ENCODE measurements at places on chromosomes 11 and 22.

GRCh38 chr22:19691007-19691720 is 23.1 kb upstream of the SEPTIN5 start:
- no peak for DNase-seq

- no peak for DNase-seq
Measured at GRCh38 chr11:16891964-16892363, 122.2 kb downstream of the PLEKHA7 start.

DNA sequence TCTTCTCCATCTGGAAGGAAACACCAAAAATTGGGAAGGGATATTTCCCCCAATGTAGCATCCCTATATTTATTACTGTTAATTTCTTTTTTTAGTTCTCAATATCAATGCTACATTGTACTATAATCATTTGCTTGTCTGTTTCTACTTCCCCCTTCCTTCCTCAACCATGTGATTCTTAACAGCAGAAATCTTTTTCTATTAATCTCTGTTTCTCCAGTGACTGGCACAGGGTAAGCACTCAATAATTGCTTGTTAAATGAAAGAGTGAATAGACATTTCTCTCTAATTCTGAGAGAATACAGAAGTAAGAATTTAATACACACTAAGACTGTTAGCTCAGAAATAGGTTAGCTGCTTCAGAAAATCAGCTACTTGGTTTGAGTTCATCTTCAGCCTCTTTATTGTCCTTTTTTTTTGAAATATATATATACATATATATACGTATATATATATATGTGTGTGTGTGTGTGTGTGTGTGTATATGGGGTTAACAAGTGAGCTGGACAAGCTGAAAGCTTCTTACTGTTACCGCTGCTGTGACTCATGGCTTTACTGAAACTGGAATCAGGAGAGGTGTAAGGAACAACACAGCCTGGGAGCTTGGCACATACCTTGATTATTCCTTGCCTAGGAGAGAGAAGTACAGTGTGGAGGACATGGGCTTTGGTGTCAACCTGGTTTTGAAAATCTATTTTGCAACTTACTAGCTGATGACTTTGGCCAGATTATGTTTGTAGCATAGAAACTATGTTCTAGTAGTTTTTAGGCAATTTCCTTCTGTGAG is 26.2 kb upstream of the PDE3B start:
- no peak for DNase-seq

DNA sequence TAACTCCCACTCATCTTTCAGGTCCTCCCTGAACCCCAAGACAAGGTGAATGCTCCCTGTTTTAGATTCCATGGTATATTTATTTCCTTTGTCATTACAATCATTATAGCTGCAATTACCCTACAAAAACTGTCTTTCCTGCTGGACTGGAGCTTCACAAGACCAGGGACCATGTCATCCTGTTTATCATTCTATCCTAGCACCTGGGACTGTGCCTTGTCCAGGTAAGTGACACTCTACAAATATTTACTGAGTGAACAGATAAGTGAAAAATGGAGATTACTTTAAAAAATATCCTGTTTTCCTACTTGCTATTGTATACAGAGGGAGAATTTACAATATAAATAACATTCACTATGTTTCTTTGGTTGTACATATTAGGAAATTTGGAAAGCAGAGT is 22.5 kb upstream of the ELF5 start:
- peak; percentile 80 for DNase-seq

GRCh38 chr11:124970925-124971324 is 16.9 kb downstream of the CCDC15 start:
- no peak for DNase-seq

- DNase-seq = no peak
Measured at GRCh38 chr11:126355324-126355925, at the start of gene ST3GAL4. Gene ST3GAL4 (plus strand): TSS chr11:126355686. CDS start chr11:126406156, 50,470 bp downstream.

DNA sequence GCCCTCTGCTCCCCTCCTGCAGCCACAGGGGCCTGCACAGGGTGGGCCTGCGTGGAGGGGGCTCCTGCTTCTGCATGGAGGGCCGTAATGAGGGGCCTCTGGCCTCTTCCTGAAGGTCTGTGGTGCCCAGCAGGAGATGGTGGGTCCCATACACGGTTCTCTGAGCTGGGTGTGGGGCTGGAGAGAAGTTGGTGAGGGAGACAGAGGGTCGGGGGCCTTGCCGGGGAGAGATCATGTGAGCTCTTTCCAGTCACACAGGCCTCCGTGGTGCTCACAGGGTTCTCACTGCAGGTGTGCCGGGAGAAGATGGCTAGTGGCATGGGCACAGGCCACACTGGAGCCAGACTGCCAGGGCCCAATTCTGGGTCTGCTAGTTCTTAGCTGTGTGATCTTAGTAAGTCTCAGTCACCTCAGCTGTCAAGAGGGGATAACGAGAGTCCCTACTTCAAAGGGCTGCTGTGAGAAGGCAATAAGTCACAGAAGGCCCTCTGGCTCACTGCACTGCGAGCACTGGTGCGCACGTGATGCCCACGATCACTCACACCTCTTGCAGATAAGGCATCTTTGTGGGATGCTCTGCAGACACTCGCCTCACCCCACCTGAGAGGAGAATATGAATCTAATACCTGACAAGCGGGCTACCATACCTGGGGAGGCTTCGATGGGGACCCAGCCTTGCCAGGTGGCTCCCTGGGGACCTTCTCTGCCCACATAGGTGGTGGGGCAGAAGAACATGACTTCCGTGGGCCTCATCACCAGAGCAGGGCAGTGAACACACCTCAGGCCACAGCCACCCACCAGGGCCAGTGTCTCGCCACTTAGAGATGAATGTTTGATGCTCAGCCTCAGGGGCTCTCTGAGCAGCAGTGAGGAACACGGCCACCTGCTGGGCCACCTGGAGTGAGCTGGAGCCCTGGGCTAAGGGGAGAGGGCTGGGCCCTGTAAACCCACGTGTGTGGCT is 14.5 kb downstream of the KCNC1 start:
- no peak for DNase-seq

GRCh38 chr11:69251639-69252489 is 42.1 kb upstream of the MYEOV start:
- no peak for DNase-seq

DNA sequence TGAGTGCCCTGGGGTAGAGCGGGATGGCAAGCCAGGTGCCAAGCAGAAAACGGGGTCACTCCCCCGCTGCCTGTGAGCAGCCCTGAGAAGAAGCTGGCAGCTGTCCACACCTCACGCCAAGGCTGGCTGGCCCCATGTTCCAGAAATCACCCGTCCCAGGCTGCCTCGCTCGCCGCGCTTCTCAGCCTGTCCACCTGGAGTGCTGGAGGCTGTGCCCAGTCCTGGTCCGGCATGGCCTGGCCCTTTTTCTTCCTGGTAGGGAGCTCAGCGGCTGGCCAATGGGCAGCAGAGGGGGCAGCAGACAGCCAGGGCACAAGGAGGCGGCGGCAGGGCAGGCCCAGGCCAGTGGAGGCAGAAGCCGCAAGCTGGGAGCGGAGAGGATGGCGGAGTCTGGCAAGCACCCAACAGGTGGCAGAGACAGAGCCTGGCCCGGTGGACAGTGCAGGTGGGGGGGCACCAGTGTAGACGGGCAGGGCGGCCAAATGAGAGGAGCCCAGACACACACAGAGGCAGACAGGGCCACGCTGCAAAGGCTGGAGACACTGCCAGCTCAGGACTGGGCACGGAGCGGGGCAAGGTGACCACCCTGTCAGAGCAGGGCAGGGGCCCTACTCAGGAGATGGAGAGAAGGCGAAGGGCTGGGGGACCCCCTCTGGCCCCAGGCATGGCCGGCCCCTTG is 37.2 kb upstream of the TH start:
- no peak for DNase-seq

DNA sequence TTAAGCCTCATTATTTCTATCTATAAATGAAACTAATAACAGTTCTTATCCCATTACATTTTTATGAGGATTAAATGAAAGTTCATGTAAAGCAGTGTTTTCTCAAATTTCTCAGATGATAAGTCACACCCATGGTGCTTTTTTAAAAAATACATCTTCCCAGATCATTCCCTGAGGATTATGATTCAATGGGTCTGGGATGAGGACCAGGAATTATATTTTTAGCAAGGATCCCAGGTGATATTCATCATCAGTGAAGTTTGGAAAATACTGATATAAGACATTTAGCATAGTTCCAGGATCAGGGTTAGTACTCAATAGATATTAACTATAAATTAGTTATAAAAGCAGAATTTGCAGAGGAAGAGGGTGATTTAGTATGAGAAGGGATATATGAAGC is 89.1 kb downstream of the BBOX1 start:
- no peak for DNase-seq

DNA sequence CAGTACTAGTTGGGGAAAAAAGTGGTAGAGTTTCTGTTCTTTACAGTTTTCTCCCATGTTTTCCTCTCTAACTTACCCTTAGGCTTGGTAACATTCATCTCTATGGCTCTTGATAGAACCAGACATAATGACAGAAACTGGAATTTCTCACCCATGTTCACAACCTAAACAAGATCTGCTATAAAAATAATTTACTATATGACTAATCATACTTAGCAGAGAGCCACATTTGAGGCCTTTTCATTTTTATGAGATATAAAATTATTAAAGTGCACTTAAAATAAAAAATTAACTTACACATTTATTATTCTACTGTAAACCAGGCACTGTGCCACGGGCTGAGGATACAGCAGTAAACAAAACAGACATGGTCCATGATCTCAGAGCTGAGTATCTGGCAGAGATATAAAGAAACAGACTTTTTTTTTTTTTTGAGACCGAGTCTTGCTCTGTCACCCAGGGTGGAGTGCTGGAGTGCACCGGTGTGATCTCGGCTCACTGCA is 98.1 kb downstream of the GAB2 start:
- DNase-seq = no peak

DNA sequence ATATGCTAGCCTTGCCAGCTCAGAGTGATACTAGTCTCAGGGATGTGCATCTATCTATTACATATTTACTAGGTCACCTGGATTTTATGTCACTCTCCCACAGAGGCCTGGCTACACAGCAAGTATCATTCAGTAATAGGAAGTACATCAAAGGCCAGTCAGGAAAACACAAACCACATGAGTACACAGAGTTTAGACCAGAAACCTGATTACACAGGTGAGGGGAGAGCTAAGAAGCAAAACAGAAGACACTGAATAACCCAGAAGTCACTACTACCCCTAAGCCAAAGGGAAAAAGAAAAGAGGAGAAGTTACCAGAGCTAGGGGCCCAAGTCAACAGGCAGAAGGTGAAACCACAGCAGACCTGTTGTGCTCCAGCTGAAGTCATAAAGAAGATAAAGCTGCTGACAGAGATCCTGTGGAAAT is 13.3 kb downstream of the LPXN start:
- DNase-seq = no peak

GRCh38 chr11:128515826-128516778 is 71.3 kb downstream of the ETS1 start:
- DNase-seq = no peak

DNA sequence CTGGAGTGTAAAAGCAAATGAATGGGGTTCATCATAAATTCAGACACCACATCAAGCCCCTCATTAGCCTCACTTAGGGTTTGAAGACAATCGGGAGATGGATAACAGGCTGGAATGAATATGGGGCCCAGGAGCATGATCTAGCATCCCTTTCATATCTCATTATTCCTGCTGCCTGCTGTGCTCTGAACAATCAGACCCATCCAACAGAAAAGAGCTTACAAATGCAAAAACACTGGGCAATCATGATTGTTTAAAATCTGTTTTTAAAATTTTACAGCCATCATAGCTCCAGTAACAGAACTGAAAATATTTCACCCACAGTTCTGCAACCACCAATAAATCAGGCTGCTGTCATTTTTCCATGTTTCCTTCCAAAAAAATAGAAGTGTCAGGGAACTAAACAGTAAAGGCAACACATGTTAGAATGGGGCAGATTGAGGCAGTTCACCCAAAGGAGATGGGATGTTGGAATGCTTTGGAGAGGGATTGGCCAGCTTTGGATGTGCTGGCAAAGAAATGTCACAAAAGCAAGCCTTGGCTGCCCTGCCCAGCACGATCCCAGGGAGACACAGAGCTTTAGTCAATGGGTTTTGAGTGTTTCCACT is 47.8 kb upstream of the BMAL1 start:
- no peak for DNase-seq
